BJ (cell line): ENCODE measurements at places on chromosomes 12 and 14.

GRCh38 chr14:52080158-52080800, 11.4 kb upstream of the NID2 start:
- no peak for DNase-seq

DNA sequence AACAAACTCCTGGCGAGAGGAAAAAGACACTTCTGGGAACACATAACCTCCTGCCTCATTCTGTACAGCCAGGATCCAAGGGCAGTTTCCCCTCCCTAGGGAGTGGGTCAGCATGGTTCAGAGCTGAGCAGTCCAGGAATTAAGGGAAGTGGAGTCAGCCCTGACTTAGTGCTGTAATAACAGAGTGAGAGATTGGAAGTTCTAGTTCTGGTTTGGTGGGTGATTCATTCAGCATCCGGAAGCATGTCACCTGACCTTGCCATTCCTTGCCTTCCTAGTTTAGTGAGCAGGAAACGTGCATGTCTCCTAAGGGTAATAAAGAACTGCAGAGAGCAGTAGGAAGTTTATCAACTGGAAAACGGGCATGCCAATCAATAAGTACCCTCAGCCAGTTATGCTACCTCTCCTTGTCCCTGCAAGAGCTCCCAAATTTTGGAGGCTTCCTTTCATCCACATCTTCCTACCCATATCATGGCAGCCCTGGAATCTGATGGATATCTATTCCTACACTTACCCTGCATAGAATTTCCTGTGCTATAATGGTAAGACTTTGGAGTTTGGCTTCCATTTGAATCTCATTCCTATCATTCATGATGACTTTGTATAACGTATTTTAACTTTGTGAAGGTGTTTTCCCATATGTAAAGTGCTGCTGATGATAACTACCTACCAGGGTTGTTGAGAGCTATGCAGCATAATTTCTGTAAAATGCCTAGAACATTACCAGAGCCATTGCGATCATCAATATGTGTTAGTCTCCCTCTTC, 28.5 kb upstream of the MAGOHB start:
- peak; percentile 31 for DNase-seq

GRCh38 chr14:87784386-87784785, 208.6 kb downstream of the GALC start:
- no peak for DNase-seq

DNA sequence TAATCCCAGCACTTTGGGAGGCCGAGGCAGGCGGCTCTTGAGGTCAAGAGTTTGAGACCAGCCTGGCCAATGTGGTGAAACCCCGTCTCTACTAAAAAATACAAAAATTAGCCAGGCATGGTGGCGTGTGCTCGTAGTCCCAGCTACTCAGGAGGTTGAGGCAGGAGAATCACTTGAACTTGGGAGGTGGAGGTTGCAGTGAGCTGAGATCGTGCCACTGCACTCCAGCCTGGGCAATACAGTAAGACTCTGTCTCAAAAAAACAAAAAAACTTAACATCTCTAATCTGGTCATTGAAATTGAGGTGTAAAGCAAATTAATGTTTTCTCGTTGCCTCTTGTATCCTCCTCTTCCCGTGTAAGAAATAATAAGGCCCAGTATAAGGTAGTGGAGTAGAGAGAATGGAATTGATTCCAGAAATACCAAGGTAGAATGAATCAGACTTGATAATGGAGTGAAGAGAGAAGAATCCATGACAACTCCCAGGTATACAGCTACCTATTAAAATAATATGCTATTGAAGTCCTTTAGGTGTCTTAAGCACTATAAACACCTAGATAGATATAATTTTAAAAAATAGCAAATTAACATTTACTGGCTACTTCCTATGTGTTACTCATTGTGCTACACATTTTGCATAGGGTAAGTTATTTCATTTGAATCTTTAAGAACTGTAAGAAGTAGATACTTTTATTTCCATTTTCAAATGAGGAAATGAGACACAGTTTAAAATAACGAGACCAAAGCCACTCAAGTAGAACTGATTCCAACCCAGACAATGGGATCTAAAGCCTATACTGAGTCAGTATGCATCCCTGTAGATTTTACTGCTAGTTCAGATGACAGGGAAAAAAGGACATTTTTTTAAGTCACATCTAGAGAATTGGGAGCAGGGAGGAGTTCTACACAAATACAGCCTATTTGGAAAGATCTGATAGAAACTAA, 23.2 kb downstream of the RAP1B start:
- DNase-seq, result no peak

DNA sequence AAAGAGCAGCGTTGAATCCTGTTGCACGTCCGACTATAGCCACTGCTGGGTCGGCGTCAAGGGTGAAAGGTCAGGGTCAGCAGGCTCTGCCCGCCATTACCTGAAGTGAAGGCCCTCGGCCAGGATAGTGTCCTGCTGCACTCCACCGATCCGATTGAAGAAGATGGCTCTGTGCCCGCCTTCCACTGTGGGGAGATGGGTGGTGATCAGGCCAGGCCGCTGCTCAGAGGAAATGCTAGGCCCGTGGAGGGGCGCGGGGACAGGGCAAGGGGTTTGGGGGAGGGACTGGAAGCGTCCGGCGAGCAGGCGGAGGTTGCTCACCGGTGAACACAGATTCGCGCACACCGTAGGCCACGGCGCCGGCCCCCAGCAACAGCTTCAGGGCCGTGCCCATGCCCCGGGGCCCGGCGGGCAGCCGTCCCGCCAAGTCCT, 352 bp downstream of the PHB2 start:
- no peak for DNase-seq

GRCh38 chr12:9731797-9732196, 1.1 kb downstream of the CLECL1 start:
- DNase-seq, result no peak

GRCh38 chr12:118103201-118103600, 610 bp downstream of the VSIG10 start:
- no peak for DNase-seq

GRCh38 chr12:123833830-123834229, 71.7 kb downstream of the DNAH10 start:
- DNase-seq, result no peak

DNA sequence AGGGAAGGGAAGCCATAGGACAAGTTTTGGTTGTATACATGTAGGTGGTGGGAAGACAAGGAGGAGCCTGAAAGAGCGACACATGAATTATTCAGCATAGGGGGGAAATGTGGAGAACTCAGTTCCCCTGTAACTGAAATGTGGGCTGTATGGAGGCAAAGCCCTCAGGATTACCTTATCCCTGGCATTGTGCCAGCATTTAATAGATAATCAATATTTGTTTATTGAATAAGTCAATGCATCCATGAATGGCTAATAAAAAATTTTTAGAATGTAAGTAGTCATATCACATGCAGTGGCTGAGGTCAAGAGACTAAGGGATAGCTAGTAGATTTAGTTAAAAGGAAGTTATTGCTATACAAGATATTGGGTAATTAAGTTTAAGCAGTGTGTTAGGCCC, 232.4 kb downstream of the SNAPC1 start:
- DNase-seq, result no peak

GRCh38 chr12:64810831-64811230, 13.6 kb upstream of the TBC1D30 start:
- DNase-seq, result no peak

- no peak for DNase-seq
Observed at GRCh38 chr12:80040075-80040738, 59.1 kb upstream of the OTOGL start.

DNA sequence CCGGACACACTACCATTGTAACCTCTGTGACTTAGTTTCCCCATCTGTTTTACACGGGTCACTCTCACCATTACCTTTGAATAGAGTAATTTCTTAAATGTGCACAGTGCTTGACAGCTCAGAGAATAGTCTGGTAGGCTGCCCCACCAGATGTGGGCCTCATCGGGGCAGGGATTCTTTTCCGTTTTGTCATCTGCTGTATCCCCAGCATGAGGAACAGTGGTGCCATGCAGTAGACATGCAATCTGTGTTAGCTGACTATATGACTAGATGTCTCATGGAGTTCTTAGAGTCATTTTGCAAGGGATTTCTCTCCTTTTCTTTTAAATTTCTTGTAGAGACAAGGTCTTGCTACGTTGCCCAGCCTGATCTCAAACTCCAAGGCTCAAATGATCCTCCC, 44.9 kb upstream of the PLEKHG3 start:
- no peak for DNase-seq

DNA sequence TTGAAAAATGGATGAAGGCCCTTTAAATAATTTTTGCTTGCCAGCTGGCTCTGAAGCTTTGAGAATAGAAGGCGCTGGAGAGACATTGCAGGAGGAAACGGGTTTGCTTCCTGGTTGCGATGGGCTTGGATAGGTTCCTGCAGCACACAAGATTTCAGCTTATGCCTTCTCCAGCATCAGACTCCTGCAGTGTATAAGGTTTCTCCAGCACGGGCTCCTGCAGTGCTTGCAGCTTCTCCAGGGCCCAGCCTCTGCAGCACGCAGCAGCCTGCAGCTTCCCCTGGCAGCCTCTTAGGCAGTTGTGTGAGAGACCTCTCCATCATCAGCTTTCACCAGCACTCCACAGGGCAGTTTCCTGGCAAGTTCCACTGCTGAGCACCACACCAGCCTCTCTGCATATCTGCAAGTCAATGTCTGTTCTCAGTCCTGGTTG, 78.7 kb upstream of the ZDHHC17 start:
- no peak for DNase-seq

DNA sequence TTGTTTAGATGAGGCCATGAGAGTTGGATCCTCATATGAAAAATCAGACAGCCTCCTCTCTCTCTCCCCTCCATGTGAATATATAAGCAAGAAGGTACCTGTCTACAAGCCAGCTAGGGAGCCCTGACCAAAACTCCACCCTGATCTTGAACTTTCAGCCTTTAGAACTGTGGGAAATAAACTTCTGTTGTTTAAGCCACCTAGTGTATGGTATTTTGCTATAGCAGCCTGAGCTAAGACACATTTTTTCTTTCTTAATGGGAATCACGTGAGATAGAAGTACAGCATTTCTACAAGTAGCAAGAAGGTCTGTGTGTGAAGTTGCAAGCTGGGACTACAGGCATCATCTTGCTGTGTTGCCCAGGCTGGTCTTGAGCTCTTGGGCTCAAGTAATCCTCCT, 16.3 kb upstream of the ABHD12B start:
- no peak for DNase-seq
